ENCODE measurements at places on chromosomes 3 and 15. TPM values are rescaled to one million over a fixed set of nuclear protein-coding genes. Genes with fewer than 3 reads are reported as not detected.

The LDHAL6B gene
- polyA plus RNA-seq = not detected

The CNTN4 gene
- polyA plus RNA-seq = not detected

The STRIT1 gene
- not detected for polyA plus RNA-seq

The RUBCN gene
- polyA plus RNA-seq = 17.5 TPM

The PP2D1 gene
- 0.20 TPM for polyA plus RNA-seq

The PLA2G4D gene
- polyA plus RNA-seq = not detected

The FAM131A gene
- polyA plus RNA-seq = 2.2 TPM

The ALDH1A3 gene
- not detected for polyA plus RNA-seq

The ATP10A gene
- 5.6 TPM for polyA plus RNA-seq

All from CD4-positive, CD25-positive, alpha-beta regulatory T cell (primary cell).